Ammon's horn (tissue), 1 donor: ENCODE measurements at places on chromosomes 1 and 21.

DNA sequence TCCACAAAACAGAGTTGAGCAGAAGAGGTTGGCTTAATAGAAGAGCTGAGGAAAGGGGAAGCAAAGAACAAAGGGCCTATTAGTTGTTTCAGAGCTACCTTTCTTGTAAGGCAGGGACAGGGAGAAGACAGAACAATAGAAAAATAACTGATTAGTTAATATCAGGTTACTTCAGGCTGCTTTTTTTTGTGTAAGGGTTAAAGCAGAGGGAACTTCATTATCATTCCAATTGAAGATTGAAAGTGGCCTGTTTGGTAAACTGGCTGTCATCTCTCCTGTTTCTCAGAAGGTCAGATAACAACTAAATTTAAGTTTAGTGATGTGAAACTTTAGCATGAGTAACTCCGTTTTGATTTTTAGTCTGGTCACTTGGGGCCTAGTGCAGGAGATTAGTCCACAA lies 22.3 kb downstream of the CDC42 start:
- no peak for DNase-seq

GRCh38 chr1:75952016-75952415 lies 19.8 kb upstream of the ASB17 start:
- DNase-seq = no peak

DNA sequence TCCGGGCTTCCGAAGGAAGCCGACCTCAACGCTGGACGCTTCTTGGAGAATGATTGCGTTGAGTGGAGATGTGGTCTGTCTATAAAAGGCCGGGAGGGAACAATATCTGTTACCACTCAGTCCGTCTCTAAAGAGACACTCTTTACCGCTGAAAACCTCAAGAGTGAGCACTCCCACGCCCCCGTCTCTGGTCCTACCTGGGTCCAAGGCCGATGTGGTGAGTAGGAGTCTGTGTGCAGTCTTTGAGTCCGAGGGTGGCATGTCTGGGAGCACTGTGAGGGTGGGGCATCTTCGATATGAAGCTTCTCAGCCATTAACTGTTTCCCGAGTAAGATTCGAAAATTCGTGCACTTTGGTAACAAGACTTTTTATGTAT lies 576 bp downstream of the ZFP69 start:
- peak; percentile 10 for DNase-seq

- no peak for DNase-seq
These were observed 64.6 kb upstream of the GJB5 start for GRCh38 chr1:34690269-34690668.

DNA sequence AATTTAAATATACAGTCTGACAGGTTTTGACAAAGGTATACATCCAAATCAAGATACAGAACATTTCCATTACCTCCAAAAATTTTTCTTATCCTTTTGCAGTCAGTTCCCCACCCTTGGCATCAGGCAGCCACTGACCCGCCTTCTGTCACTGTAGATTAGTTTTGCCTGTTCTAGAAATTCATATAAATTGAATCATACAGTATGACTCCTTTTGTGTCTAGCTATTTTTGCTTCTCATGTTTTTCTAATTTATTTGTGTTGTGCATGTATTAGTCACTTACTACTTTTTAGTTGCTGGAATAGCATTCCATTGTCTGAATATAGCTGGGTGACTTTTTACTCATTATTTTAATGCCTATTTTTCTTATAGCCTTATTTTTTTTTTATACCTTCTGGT lies 3.8 kb downstream of the UTP25 start:
- DNase-seq = no peak

GRCh38 chr1:233885196-233885920 lies 19.1 kb upstream of the SLC35F3 start:
- no peak for DNase-seq

DNA sequence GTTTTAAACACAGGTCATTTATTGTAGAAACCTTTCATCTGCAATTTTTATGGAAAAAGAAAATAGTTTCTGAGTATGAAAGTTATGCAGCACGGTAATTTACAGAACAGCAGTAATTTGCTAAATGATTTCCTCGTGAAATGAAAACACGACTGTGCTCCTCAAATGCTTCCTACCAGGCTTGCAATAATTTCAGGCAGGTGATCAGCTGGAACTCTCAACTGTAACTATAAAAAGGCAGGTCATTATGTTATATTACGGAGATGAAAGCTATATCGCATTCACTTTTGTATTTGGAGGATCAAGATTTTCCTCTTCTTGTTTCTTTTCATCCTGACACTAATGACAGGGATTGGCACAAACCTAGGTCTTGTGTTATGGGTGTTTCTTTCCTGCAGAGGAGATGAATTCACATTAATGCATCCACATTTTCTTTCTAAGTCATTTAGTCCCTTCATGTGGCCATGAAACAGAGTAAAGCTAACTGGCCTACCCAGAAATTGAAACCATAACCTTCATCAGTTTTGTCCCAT lies 57.4 kb downstream of the SAMSN1 start:
- DNase-seq = no peak

GRCh38 chr1:32715901-32716311 lies 13.3 kb upstream of the SYNC start:
- DNase-seq = no peak

- peak; percentile 22 for DNase-seq
These were observed 850 bp upstream of the KHDC4 start for GRCh38 chr1:155934936-155935590.

DNA sequence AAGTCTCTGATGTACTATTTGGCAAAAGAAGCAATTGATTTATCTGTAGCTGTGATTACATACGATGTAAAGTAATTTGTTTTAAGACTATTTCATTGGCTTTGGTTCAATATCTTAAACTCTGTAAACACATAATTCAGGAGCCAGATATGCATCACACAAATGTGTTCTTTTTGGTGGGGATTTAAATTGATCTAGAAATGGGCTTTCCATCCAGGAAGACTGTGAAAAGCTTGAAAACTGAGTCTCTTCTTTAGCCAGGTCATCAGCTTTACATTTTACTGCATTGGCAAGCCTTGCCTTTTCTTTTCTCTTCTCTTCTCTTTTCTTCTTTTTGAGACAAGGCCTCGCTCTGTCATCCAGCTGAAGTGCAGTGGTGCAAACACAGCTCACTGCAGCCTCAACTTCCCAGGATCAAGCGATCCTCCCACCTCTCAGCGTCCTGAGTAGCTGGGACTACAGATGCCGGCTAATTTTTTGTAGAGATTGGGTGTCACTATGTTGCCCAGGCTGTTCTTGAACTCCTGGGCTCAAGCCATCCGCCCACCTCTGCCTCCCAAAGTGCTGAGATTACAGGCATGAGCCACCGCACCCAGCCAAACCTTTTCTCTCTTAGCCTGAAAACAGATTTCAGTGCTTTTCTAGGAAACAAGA lies 1.4 kb downstream of the RCAN3 start:
- no peak for DNase-seq

DNA sequence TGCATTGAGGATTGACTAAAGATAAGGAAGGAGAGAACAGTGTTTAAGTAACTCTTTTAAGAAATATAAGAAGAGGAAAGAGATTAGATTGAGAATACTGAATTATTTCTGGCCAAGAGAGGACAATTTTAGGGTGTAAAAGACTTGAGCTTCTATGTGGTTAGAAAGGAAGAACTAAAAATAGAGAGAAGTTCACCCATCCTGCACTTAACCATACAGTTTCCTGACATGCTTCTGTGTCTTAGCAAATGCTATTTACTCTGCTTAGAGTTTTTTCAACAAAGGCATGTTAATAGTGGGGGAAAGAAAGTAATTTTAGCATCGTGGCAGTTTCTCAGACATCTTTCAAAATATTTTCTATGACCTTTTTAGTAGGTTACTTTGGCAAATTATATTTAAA lies 122.8 kb upstream of the GPR52 start:
- no peak for DNase-seq

GRCh38 chr1:5891736-5892135 lies 100.5 kb downstream of the NPHP4 start:
- no peak for DNase-seq

DNA sequence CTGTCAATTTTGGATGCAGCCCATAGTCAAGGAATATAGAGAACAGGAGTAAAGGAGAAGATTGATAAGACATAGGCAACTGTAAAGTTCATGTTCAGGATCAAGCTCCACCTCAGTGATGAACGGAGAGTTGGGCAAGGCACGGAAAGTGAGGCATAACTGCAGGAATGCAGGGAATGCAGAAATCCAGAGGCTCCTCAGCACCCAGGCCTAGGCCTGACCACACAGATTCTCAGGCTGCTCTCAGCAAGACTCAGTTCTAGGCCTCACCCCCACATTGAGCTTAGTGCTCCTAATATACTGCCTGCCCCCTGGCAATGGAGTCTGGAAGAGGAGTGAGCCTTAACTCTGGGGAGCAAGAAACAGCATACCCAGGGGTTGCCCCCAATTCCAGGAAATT lies 36.3 kb upstream of the S1PR1 start:
- DNase-seq = no peak

DNA sequence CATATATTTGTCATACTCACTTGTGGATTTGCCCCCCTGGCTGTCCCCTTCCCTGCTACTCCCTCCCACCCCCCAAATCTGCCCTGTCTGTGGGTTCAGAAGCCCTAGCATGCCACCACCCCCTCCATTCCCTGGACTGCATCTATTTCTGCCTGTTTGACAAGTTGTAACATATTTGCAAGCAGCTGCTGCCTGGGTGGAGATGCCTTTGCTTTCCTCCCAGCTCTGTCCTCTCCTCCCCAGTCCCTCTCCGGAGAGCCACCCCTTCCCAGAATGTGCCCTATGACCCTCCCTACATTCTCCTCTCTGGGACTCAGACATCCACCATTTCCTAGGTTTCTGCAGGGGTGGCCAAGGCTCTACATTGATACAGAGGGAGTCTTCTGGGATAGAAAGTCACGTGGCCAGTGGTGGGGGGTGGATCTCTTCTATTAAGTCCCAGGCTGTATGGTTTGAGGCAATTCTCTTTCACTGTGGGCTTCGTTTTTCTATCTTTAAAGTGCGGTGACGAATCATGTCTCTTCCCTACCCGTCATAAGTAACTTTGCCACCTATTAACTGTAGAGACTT lies 6.0 kb upstream of the MYOG start:
- no peak for DNase-seq

GRCh38 chr1:201226859-201227488 lies 36.4 kb downstream of the IGFN1 start:
- DNase-seq = peak; percentile 1

DNA sequence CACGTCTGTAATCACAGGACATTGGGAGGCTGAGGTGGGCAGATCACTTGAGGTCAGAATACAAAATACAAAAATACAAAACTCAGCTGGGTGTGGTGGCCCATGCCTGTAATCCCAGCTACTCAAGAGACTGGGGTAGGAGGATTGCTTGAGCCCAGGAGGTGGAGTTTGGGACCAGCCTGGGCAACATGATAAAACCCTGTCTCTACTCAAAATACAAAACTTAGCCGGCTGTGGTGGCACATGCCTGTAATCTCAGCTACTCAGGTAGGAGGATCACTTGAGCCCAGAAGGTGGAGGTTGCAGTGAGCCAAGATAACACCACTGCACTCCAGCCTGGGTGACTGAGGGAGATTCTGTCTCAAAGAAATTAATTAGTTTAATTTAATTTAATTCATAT lies 6.5 kb upstream of the ITLN1 start:
- DNase-seq = no peak

- no peak for DNase-seq
These were observed 366.3 kb downstream of the HHAT start for GRCh38 chr1:210695026-210695425.
